ENCODE measurements at places on chromosomes 2 and 18. TPM values are rescaled to one million over a fixed set of nuclear protein-coding genes. Genes with fewer than 3 reads are reported as not detected.

The SIX2 gene
- total RNA-seq: 0.72 TPM

The PSMA8 gene
- not detected for total RNA-seq

The HMSD gene
- total RNA-seq: 4.2 TPM

The SMPD4 gene
- 76.9 TPM for total RNA-seq

The GPR75 gene
- 2.0 TPM for total RNA-seq

The GAL3ST2 gene
- 0.33 TPM for total RNA-seq

The AGXT gene
- total RNA-seq: not detected

The DNMT3A gene
- 5.6 TPM for total RNA-seq
